ENCODE measurements at places on chromosomes 11 and 22.

DNA sequence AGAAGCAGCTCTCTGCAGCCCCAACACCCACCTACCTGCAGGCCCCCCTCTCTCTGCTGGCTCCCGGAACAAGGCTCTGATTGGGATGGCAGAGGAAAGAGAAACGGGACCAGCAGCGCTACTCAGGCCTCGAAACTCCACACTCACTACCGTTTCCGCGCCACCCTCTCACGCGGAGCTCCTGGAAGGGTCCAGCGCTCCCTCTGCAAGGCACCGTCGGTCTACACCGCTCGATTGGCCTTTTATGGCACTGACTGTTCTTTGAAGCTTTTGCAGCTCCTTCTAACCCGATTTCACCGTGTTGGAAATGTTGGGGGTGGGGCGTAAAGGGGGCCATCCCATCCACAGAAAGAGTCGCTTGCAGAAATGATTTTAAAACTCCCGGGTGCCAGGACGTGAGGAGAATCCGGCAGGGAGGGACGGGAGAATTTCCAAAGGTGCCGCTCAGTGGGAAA is 323 bp upstream of the PANX1 start:
- no peak for DNase-seq

- no peak for DNase-seq
Observed at GRCh38 chr11:12007230-12007593, 1.2 kb downstream of the DKK3 start.

GRCh38 chr22:49415151-49415951 is 412.3 kb downstream of the BRD1 start:
- DNase-seq: no peak

- DNase-seq: no peak
Observed at GRCh38 chr11:12235553-12235946, 125.2 kb downstream of the MICAL2 start.

DNA sequence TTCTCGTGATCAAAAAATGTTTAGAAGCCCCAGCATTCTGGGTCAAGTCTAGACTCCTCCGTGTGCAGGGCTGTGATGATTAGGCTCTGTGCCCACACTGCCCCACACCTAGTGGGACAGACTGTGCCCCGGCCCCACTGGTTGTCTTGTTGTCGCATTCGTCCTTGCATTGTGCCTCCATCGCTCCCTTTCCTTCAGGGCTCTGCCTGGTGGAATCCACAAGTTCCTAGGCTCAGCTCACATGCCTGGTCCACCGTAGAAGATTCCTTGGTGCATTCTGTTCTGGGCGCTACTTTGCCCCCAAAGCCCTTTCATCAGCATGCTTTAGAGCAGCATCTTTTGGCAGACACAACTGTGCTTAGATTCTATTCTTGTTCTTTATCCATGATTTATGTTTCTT is 23.5 kb upstream of the THY1 start:
- no peak for DNase-seq

GRCh38 chr11:44286268-44286880 is 23.6 kb downstream of the ALX4 start:
- peak; percentile 58 for DNase-seq

GRCh38 chr11:122701143-122701542 is 45.6 kb downstream of the UBASH3B start:
- DNase-seq: no peak

GRCh38 chr11:57095417-57095816 is 86.3 kb upstream of the LRRC55 start:
- no peak for DNase-seq

DNA sequence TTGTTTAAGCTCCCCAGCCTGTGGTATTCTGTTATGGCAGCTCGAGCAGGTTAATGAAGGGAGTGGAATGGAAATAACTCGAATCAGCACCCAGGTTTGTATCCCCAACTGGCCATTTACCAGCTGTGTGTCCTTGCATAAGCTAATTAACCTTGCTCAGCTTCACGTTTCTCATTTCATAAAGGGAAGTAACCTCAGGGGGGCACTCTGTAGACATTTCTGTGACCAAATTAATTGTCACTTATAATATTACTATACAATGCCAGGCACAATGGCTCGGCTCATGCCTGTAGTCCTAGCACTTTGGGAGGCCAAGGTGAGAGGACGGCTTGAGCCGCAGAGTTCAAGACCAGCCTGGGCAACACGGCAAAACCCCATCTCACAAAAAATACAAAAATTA is 13.8 kb downstream of the ADA2 start:
- DNase-seq: no peak

DNA sequence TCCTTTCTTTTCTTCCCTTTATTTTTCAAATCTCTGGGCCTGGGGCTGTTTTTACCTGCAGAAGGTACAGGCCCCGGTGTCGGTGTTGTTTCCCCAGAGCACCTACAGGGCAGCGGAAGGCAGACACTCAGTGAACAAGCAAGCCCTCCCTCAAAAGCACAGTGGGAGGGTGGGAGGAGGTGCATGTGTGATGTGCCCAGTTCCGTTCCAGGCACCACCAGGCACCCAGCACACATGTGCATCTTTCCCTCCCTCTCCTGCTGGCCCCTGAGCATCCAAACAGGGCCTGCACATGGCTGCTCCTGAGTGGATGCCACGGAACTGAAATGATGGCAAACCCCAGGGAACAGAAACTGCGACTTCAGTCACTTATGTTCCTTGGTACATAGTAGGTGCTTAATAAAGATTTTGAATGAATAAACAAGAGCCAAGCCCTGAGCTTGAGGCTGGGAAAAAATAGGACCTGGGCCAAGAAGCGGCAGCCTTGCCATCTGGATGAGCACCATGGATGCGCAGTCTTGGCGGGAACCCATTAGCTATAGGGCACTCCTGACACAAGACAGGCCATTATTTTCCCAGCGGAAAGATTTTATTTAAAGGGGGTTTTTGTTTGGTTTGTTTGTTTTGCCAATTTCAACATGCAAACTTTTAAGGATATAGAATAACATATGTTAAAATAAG is 47.8 kb downstream of the ARRB1 start:
- no peak for DNase-seq

- DNase-seq: no peak
Observed at GRCh38 chr11:130603335-130603906, 155.0 kb downstream of the ADAMTS15 start.

DNA sequence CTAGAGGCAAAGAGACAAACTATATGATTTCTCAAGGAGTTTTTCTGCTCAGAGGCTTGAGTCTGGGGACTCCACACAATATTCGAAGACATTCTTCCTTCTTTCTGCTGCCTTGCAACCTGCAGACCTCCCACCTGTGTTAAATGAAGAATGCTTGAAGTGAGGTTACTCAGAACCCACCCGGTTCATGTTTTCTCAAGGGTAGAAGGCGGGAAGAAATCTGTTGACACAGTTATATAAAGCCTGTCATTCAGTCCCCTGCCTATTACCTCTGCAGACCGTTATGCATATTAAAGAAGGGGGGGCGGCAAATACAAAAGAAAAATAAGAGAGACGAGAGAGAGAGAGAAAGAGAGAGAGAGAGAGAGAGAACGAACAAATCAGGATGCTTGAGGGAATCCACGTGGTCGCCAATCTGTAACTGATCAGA is 2.2 kb upstream of the KMT2A start:
- DNase-seq: no peak

- no peak for DNase-seq
Observed at GRCh38 chr11:86277741-86278140, 24.3 kb upstream of the HIKESHI start.

DNA sequence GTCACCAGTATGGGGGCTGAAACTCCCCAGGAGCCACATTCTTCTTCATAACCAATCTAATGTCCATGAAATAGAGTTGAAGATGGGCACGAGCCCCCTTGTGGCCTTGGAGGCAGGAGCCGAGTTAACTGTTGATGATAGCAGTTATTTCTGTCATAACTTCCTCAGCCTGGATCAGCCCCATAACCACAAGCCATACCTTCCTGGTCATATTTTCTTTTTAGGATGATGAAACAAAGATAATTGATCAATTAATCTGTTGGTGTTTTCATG is 65.0 kb upstream of the TTC12 start:
- DNase-seq: no peak

GRCh38 chr11:28442131-28442530 is 333.9 kb downstream of the METTL15 start:
- DNase-seq: no peak

GRCh38 chr11:92688416-92688815 is 281.0 kb upstream of the MTNR1B start:
- no peak for DNase-seq

GRCh38 chr11:104682206-104682605 is 216.1 kb downstream of the CASP12 start:
- no peak for DNase-seq

- no peak for DNase-seq
Observed at GRCh38 chr22:46104881-46105493, 45.3 kb upstream of the PPARA start.

- peak; percentile 80 for DNase-seq
Observed at GRCh38 chr11:114185436-114185835, 110.8 kb upstream of the NNMT start.

- DNase-seq: no peak
Observed at GRCh38 chr22:49094151-49094550, 733.5 kb downstream of the BRD1 start.
